ENCODE measurements at places on chromosomes 16 and 17.

DNA sequence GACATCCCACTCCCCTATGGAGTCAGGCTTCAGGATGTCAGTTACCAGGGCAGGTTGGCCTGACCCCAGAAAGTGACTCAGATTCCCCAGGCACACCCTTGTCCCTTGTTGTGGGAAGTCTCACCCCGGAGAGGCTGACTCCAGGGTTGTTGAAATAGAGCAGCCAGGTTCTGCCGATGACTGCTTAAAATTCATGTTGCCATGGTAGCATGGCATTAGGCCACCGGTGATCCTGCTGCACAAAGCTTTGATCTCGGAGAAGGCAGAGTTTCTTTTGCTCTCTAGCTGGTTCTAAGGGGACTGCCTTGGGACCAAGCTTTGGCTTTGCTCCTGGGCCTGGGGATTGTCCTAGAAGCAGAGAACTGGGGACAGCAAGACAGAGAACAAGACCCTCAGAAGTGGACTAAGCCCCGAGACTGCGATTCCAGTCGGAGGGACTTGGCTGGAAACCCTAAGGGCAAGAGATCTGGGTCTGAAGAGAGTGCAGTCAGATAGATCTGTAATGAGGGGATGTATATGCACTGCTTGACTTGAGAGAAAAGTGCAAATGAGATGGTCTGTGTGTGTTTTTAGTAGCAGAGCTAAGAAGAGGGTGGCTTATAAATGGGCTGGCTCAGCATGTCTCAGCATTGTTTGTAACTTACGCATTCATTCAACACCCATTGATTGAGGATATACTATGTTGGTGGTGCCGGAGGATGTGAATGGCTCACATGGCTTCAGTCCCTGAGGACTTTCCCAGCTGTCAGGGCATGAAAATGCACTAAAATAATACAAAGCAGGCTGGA, 106.9 kb downstream of the RGS9 start:
- DNase-seq, result no peak

- DNase-seq, result no peak
Measured at GRCh38 chr16:55480228-55480655, 1.2 kb downstream of the MMP2 start.

GRCh38 chr16:1188432-1189189, 35.7 kb downstream of the CACNA1H start:
- DNase-seq, result no peak

DNA sequence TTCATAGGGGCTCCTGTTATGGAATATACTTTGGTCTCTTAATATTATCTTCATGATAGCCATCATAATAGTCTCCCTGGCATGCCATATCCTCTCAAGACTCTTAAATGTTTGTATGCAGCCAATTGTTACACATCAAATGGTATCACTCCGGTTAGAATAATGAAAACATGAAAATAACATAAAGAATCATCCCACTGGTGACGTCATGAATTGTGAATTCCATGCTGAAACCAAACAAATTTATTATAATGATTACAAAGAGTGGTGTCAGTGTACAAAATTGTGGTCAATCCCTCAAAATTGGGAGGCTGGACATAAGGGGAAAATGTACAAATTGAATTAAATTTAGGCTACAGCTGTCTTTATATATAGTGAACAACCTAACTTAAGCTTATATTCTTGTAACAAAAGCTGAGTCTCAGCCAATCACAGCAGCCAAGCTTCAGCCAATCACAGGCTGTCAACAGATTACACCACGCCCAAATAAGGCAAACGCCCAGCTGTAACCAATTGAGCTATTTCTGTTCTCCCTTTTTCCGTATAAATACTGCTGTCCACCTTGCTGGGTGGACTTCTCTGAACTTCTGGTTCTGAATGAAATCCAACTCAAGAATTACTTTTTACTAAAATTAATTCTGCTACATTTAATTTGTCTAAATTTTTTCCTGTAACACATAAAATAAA, 156.1 kb downstream of the CHD9NB start:
- no peak for DNase-seq

- no peak for DNase-seq
Measured at GRCh38 chr16:90078579-90078895, 1.4 kb upstream of the PRDM7 start.

- DNase-seq, result no peak
Measured at GRCh38 chr17:1091900-1092299, 87.9 kb downstream of the ABR start.

- no peak for DNase-seq
Measured at GRCh38 chr17:34265711-34266110, 4.3 kb upstream of the CCL7 start.

DNA sequence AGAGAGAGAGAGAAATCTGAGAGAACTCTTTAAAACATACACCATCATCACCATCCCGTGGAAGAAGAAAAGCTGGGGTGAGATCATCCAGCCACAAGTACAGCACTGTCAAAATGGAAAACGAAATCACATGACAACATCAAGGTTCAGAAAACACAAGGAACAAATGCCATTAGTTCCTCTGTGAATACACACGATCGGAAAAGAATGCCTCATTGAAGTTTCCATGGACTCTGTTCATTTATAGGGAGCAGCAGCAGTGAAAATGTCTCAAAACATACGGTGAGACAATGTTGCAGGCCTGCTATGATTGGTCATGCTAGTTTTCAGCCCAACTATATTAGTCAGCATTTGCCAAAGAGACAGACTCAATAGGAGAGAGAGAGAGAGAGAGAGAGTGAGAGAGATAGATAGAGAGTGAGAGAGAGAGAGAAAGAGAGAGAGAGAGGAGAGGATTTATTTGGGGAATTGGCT, 4.4 kb downstream of the CFAP97D1 start:
- DNase-seq, result no peak

- DNase-seq, result no peak
Measured at GRCh38 chr16:20791923-20792612, 14.2 kb downstream of the ERI2 start.

- no peak for DNase-seq
Measured at GRCh38 chr16:86104537-86105048, 205.6 kb downstream of the IRF8 start.

DNA sequence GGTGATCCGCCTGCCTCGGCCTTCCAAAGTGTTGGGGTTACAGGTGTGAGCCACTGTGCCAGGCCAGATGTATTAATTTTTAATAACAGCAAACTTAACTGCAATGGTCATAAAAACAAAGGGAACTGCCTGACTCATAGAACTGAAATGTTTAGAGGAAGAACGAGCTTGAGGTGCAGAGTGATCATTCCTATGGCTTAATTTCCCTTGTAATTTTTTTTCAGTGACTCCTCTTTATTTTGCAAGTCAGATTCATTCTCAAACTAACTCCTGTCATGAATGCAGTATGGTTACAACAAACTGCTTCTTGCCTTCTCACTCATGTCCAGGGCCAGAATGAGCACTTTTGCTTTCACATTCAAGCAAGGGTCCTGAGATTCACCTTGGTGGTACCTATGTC, 231.3 kb downstream of the HAPSTR1 start:
- no peak for DNase-seq

GRCh38 chr17:79695797-79696609, 34.7 kb upstream of the ENPP7 start:
- no peak for DNase-seq

- DNase-seq, result no peak
Measured at GRCh38 chr17:27569257-27569722, 61.7 kb upstream of the LGALS9 start.

- DNase-seq, result no peak
Measured at GRCh38 chr17:74888469-74888868, 5.0 kb downstream of the FADS6 start.

DNA sequence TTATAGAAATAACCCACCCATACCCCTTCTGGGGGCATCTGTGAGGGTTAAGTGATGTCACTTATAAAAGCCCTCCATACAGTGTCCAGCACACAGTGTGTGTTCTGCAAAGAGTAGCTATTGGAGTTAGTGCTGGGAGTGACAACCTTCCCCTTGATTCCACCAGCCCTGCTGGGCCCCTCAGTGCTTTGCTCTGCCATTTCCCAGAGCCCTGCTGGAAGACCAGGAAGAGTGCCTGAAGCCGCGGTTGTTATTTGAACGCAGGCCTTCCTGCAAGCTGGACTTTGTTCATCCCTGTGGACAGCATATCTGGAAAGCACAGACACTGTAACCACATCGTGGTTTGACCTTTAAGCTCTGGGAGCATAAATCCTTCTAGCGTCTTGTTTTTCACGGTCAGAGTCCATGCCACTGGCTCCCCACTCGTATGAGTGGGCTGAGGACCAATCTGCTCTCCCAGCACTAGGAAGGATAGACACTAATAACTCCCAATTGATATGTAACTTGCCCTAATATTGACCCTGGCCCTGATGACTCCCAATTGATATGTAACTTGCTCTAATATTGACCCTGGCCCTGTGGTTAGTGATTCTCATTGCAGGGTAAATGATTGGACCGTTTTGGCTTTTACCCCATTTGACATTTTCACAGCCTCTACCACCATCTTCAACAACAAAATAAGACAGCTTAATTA, 297.1 kb upstream of the MAF start:
- DNase-seq, result no peak

GRCh38 chr16:89246903-89247733, 29.6 kb downstream of the ZNF778 start:
- DNase-seq, result peak; percentile 59

DNA sequence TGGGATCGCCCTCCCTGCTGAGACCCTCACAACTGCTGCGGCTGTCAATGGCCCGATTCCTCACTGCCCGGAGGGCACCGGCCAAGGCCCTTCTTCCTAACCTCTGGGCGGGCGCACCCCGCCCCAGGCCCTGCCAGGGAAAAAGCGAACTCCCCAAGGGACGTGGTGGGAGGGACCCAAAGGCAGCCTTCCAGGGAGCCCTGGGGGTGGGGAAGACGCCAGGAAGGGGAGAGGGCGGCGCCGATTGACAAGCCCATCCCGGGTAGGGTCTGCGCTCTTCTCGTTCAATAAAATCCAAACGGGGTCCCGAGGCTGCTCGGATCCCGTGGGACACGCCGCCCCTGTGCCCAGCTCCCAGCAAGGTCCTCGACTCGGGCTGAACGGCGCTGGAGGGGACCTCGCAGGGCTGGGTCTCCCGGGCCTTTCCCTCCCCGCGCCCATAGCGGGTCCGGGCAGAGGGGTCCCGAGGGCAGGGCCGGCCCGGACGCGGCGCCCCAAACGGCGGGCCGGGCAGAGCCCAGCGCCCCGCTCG, 416 bp downstream of the KIFC3 start:
- DNase-seq, result no peak

GRCh38 chr16:17313793-17314547, 156.8 kb downstream of the XYLT1 start:
- no peak for DNase-seq

DNA sequence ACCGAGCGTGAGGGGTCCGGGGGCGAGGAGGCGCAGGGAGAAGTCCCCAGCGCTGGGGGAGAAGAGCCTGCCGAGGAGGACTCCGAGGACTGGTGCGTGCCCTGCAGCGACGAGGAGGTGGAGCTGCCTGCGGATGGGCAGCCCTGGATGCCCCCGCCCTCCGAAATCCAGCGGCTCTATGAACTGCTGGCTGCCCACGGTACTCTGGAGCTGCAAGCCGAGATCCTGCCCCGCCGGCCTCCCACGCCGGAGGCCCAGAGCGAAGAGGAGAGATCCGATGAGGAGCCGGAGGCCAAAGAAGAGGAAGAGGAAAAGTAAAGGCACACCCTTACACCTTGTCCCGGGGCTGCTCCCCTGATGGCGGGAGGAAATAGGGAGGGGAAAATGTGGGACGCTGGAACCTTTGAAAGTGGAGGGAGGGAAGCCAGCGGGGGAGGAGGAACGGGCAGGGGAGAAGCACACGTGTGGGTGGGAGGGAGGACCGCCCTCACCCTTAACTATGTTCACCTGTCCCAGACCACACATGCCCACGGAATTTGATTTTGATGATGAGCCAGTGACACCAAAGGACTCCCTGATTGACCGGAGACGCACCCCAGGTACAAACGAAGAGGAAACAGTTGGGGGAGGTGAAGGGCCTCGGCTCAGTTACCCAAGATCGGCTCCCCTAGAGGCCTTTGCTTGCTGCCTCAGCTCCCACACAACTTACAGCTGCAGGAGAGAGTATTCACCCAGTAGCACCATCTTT, 916 bp downstream of the PAGR1 start:
- no peak for DNase-seq

DNA sequence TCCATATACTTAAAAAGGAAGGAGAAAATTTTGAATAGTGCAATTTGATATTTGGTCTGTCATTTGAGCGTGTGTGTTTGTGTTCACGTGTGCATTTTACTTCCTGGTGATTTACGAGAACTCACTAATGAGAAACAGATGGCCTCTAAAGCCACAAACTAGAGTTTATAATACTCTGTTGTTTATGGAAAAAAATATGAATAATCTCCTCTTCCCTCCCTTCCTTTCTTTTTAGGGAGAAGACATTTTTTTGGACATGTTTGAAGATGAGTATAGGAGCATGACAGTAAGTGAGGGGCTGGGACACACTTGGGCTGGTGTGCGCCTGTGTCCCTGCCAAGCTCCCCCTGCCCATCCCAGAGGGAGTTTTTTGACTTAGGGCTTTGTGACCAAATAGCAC, 102.7 kb downstream of the CLEC16A start:
- no peak for DNase-seq

DNA sequence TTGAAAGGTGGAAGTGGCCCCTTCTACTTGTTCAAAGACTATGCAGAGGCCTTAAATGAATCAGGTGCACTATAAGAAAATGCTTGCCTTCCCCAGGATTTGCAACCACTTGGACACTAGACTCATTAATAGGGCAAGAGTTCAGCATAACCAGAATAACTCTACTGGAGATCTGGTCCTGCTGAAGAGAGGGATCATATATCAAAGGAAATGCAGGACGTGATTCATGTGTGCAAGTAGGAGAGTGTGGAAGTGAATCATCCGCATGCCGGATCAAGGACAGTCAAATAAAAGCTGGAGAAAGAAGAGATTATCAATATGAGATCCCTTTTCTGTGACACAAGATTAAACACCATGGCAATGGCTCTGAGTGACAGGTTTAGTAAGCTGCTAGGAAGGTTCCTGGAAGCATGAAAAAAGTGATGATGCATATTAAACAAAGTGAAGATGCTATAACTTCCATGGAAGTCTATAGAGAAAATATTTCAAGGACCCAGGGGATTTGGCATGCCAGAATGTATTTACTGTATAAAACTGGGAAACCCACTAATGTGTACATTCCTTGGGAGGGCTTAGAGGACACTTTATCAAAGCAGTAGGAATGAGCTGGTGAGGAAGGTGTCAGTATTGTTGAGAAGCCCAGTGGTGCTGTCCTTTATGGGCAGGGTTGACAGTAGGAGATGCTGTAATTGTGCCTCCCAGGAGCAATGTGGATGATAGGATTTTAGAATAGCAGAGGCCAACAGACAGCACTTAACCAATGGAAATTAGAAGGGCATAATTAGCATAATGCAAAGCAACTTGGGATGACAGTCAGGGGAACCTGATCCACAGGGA, 133.1 kb downstream of the ABCA8 start:
- DNase-seq, result peak; percentile 23

GRCh38 chr17:63991611-63992010, 6.5 kb upstream of the PRR29 start:
- no peak for DNase-seq

DNA sequence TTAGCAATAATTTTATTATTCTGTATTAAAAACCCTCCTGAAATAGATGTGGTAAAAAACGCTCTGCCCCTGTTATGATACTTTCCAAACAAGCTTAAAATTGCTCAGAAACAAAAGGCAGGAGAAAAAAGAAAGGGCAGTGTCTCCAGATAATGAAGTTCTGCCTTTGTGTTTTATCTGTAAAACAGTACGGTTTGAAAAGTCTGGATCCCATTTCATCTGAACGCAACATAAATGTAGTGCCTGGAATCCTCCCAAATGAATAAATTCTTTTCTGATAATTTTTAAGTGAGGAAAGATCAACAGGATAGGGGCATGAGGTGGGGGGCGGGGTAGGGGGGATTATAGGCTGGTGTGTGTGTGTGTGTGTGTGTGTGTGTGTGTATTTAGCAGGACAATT, 87.5 kb upstream of the SOX9 start:
- no peak for DNase-seq
